ENCODE measurements at places on chromosomes 13 and 19.

- no peak for DNase-seq
Observed at GRCh38 chr13:33205804-33206221, 79.7 kb downstream of the STARD13 start.

GRCh38 chr13:111288276-111288675 lies 32.2 kb upstream of the TEX29 start:
- no peak for DNase-seq

GRCh38 chr19:50322931-50323781 lies 6.0 kb downstream of the KCNC3 start:
- no peak for DNase-seq

DNA sequence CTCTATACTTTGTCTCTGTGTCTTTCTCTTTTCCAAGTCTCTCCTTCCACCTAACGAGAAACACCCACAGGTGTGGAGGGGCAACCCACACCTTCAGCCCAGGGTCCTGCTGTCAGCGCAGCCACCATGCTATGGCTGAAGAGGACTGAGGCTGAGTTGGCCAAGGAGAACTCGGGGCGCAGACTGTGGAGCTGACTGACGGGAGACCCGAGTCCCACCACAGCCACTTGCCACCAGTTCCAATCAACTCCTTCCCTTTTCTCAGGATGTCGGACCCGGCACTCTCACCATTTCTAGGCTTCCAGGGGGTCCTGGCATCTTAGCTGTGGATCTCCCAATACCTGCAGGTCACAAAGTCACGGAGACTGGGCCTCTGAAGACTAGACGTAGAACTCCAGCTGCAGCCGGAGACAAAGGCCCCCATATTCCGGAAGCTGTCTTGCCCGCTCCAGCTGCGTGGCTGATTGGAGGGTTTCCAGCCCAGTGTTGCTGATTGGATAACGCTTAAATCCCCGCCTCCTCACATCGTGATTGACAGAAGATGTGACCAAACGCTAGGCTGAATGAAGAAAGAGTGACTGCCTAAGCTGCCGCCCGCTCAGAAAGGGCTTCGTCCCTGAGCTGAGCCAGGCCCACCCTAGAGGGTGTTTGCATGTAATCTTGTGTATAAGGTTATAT lies 63.6 kb downstream of the ZNF429 start:
- peak; percentile 89 for DNase-seq

DNA sequence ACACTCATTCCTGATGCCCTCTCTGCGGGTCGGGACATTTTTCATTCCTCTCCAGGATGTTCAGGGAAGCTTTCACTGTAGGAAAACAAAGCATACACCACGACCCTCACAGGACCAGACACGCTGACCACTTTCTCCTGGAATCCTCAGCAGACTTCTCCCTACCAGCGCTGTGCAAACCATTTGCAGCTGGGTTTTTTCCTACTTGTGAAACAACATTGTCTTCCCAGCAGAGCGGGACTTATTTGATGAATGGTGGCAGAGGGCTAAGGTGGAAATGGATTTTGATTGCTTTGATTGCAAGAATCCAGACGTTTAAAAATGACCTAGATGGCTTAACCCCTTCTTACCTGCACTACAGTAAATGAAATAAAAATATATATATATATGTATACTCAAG lies 265.9 kb downstream of the TBC1D4 start:
- no peak for DNase-seq

GRCh38 chr19:13012390-13012689 lies 17.1 kb downstream of the NFIX start:
- DNase-seq: no peak

DNA sequence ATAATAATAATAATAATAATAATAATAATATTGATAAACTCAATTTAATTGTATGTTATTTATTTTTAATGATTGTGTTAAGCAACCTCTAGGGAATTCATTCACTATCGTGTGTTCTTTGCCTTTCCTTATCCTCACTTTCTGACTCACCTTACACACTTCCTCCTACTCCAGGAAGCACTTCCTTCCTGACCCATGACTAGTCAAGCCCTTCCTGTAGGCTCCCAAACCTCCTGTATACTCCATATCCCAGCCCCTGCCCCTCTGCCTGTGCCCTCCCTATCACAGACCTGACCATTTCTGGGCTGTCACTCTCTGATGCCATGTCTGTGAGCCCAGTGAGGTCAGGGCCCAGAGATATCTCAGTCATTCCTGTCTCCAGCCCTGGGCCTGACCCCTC lies 7.6 kb downstream of the LGALS4 start:
- DNase-seq: no peak

GRCh38 chr13:33172400-33172799 lies 113.2 kb downstream of the STARD13 start:
- DNase-seq: no peak

GRCh38 chr13:99988529-99989275 lies 7.1 kb downstream of the ZIC2 start:
- DNase-seq: no peak

GRCh38 chr13:109783447-109783814 lies 3.0 kb downstream of the IRS2 start:
- no peak for DNase-seq

Measured in CD4-positive, alpha-beta T cell treated with Interleukin-6 for 4 hours (primary cell).